Stimulated activated CD4-positive, alpha-beta T cell treated with anti-CD3 and anti-CD28 coated beads, Interleukin-4, amount 100 ng/mL, for 4 hours (primary cell): ENCODE measurements at places on chromosomes 13 and 19.
A peak's percentile ranks its signal among the peaks of the same experiment; 100 is the strongest.

DNA sequence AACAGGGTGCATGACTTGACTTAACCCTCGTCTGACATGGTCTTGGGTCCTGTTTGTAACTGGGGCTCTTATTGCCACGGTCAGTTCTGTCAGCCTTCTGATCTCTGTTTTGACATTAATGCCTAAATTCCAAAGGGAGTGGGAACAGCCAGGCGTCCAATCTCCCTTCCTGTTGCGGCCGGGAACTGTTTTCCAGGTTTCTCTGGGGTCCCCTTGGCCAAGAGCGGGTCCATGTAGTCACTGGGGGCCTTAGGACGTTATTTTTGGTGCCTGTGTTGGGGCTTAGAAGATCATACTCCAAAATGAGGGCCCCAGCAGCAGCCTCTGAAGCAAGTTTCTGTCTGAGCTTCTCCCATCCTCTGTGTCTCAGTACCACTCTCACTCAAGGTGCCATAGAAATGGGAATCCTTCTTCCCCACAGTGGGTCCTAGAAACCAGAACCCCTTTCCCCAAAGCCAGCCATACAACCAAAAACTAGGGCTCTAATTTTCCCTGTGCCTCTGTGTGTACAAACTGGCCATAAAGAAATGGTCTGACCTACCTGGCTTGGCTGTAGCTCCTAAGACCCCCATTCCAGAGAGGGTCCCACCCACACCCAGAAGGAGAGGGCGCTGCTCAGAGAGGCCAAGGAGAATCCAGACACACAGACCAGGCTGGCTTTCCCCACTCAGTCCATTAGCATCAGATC, 50.4 kb downstream of the C13orf46 start:
- DNase-seq, result no peak

GRCh38 chr19:28703400-28703956, 509.5 kb downstream of the UQCRFS1 start:
- DNase-seq, result no peak

DNA sequence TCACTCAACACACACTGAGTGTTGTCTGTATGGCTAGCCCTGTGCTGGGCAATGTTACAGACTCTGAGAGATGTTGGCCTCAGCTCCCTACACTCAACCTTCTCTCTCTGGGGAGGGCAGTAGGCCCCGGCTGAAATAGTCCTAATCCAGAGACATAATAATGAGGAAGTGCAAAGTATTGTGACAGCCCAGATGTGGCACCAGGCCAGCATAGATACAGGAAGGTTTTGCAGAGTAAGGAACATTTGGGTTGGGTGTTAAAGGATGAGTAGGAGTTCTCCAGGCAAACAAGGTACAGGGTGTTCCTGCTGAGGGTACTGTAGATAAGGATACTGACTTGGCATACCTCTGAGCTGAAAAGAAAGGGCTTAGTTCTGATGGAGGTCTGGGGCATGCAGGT, 2.4 kb downstream of the LIN7B start:
- DNase-seq, result no peak

- no peak for DNase-seq
Measured at GRCh38 chr19:16899566-16900075, 10.8 kb downstream of the F2RL3 start.

- DNase-seq, result no peak
Measured at GRCh38 chr13:113926301-113926761, 47.5 kb downstream of the C13orf46 start.

DNA sequence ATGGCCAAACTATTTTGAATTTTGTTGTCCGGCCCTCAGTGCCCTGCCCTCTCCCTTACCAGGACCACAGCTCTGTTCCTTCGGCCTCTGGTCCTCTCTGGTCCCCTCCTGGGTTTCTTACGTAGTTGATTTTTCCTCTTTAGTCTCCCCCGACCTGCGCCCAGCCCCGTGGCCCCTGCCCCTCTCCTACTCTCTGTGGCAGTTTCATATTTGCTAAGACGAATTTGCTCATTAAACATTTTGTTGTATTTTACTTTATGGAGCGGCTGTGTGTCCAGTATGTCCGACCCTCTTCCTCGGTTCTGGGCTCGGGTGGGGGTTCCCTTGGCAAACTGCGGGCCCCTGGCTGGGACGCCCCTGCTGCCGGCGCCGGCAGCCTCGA, 576 bp upstream of the EPN1 start:
- DNase-seq, result no peak

DNA sequence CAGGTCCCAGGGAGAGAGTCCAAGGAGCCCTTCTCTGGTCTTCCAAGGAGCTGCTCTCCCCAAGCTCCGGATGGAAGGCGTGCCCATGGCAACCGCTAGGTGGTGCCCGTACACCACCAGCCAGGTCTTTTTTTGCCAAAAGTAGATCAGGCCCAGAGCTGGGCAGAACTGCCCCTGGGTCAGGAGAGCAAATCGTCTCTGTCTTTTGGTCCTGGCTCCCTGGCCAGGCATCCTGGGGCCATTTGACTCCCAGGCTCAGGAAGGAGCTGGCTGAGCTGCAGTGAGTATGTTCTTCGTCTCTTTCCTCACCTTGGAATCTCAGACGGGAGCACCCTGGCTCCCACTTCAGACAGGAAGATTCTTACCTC, 24.6 kb upstream of the BCL3 start:
- DNase-seq, result peak; percentile 69

- DNase-seq, result no peak
Measured at GRCh38 chr19:4063369-4064148, 3.1 kb downstream of the ZBTB7A start.

GRCh38 chr19:33722456-33723239, 74.0 kb upstream of the KCTD15 start:
- no peak for DNase-seq

DNA sequence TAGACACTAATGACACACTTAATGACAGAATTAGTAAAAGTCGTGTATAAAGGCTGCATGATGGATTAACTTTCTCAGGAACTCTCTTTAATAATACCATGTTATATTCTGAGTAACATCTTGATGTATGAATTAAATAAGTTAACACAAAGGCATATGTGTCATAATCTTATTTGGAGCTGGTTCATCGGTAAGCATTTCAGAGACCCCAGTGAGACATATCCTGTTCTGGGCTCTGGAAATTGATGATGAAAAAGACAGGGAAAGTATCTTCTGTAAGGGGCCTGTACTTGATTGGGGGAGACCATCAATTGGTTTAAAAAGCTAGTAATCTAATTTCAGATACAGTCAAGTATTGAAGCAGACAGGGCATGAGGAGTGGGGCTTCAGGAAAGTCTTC, 547.9 kb downstream of the GPC6 start:
- no peak for DNase-seq

- DNase-seq, result no peak
Measured at GRCh38 chr13:111668451-111668850, 348.0 kb downstream of the TEX29 start.

GRCh38 chr13:33303855-33304597, 18.5 kb upstream of the STARD13 start:
- no peak for DNase-seq

DNA sequence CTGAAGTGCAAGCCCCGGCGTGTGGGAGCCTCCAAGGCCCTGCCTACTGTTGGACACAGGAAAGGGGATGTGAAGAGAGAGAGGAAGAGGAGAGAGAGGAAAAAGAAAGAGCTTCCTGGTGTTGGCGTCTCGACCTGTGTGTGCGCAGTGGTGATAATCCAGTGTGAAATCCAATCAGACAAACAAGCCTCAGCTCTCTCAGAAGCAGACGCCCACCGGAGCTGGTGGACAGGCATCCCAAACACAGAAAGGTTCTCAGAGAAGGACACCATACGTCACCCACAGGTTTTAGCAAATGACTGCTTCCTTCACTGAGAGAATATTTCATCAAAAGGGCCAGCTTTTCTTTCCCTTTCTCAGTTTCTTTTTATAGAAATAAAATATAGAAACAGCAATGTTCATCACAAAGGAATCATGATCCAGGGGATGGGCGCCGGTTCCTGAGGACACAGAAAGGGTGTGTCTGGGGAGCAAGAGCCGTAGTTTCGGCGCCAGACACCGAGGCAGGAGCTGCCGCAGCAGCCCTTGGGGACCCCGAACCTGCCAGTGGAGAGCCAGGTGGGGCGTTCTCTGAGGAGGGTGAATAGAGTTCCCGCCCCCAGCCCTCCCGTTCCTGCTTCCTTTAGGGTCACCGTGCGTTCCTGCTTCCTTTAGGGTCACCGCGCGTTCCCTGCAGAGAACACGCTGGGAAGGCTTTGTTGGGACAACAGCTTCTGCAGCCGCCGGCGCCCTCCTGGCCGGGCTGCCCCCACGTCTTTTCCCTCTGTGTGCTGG, 145.8 kb upstream of the SOX1 start:
- no peak for DNase-seq

DNA sequence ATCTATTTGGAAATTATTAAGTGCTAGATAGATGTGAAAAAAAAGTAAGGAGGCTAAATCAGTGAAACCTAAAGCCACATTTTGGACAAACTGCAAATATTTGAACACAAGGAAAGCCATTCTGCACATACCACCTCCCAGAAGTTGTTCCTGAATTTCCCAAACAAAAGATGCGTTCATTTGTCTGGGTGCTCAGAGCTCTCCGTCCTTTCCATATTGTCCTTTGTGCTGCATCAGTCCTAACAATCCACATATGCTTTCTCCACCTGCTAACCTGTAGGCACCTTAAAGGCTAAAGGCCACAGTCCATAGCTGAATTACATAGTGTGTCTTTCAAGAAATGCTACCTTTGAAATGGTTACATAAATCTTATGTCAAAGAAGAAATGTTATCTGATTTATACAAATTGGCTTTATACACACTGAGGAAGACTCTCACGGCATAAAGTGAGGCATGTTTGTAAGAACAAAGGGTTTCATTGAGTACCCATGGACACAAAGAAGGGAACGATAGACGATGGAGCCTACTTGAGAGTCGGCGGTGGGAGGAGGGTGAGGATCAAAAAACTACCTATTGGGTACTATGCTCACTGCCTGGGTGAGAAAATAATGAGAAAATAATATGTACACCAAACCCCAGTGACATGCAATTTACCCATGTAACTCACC, 182.0 kb downstream of the RGCC start:
- DNase-seq, result no peak

DNA sequence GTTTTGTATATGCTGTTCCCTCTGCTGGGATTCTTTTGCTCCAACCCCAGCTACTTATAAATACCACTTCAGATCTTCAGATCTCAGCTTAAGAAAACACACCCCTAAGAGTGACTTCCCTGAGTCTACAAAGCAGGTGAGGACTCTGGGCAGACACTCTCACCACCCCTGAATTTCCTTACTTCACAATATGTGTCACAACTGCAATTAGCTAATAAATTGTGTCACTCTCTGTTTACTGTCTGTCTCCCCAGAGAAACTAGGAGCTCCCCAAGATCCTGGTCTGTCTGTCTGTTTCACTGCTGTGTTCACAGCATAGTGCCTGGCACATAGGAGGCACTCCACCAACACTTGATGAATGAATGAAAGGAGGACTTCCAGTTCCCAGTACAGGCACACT, 14.4 kb downstream of the CEBPA start:
- no peak for DNase-seq

DNA sequence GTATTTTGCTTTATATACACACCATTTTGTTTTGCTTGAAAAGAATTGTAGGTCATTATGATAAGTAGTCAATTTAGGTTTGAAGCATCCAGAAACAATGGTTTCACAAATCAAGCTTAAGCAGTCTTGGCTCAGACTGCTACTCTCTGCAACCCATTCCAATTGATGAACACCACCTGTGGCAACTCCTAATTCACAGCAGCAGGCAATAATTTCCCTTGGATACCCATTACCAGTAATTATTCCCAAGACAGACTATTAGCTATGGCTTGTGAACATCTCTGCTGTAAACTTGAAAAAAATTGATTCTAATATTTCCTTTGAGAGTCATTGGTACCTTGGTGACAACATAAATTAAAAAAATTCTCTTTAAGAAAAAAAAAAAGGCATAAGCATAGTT, 299.3 kb upstream of the SLITRK6 start:
- no peak for DNase-seq

DNA sequence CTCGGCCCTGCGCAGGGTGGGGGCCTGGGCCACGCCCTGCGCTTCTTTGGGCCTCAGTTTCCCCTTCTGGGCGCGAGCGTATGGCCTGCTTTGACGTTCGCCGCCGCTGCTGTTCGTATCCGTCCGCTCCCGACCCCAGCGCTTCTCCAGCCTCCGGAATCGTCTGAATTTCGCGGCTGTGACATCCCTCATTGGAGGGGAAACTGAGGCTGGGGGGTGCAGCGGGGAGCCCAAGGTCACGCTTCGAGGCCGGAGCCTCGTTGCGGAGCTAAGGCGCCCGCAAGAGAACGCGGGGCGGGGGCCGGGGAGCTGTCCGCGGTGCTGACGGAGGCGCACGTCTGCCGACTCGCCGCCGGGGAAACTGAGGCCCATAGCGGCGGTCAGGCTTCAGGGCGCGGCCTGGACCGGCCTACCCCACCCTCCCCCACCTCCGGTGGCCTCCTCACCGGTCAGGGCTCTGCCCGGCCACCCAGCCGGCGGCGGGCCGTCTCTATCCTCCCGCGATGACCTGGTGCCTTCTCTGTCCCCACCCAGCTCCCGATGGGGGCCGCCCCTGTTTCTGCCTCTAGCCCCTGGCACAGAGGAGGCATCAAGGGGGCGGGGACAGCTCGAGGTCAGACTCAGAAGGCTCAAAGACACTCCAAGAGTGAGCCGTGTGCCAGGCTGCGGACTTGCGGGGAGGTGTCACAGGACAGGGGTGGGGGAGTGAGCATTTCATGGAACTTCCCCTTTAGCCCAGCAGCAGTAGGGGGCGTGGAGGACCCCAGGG, 3.0 kb upstream of the APC2 start:
- no peak for DNase-seq

DNA sequence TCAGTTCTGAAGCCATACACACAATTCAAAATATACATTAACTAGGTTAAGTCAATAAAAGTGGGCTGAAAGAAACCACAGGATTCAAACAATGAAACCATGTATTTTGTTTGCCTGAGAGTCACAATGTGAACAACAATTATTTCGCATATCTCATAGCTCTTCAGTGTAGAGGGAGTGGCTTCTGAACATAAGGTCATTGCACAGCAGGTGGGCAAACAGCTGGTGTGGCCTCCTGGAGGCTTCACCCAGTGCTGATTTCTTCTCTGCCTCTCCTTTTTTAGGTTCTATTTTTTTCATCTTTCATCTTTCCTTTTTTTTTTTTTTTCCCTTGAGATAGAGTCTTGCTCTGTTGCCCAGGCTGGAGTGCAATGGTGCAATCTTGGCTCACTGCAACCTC, 40.4 kb upstream of the ZNF254 start:
- DNase-seq, result no peak

- DNase-seq, result no peak
Measured at GRCh38 chr13:58584610-58585009, 953.1 kb downstream of the PCDH17 start.

GRCh38 chr13:84843368-84843767, 955.9 kb downstream of the SLITRK6 start:
- no peak for DNase-seq
